Activated CD8-positive, alpha-beta T cell treated with anti-CD3 and anti-CD28 coated beads, Interleukin-2, amount 10 ng/mL, durations not matched to agents 7 days and 5 days (primary cell): ENCODE measurements at places on chromosomes 1 and 21.

- H3K27ac ChIP-seq: no peak overlapping the region
- H3K27me3 ChIP-seq: peaks cover 2% of the 10 kb centered on the region
- H3K4me3 ChIP-seq: no peak overlapping the region
- no peak for DNase-seq
- H3K36me3 ChIP-seq: no peaks in the 10 kb centered on the region
- no peaks in the 10 kb centered on the region for H3K4me1 ChIP-seq
Observed at GRCh38 chr1:31218705-31219104, 21.0 kb downstream of the NKAIN1 start.

DNA sequence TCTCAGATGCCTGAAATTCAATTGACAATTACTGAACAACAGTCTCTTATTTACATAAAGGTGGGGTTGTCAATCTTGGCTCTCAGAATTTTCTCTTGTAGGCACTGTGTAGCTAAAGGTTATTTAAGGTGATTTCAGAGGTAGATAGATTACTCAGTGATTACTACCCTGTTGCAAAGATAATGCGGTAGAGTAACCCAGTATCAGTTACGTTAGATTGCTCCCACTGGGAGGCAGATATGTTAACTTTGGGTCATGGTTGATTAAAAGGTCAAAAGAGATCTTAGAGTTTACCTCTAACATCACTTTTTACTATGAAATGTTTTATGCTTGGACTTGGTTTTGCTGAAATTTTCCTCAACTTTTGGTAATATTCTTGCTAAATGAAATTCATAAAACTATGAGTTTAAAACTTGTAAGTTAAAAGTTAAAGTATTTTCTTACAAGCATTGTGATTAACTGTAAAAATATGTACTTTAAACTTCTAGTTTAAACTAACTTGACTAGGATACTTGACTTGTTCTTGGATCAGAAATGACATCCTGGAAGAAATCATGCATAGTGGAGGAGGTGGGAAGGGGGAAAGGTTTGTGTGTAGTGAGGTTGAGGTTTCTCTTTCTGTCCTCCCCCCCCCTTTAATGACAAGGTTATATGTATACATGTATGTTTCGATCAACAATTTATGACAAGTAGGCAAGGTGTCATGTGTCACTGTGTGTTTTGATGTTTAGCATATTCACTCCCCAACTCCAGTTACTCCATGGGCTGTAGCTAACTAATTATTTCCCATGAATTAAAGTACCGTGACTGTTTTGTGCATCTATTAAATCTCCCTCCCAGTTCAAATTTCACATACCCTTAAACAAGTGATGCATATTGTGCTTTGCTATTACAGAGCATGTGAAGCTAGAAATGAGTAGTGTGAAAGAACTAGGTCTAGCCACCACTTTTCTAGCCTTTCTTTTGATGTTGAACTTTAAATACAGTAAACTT is 2.9 kb downstream of the LAMC1 start:
- no peak for DNase-seq
- peaks cover 73% of the 10 kb centered on the region for H3K27me3 ChIP-seq
- no peak overlapping the region for H3K27ac ChIP-seq

DNA sequence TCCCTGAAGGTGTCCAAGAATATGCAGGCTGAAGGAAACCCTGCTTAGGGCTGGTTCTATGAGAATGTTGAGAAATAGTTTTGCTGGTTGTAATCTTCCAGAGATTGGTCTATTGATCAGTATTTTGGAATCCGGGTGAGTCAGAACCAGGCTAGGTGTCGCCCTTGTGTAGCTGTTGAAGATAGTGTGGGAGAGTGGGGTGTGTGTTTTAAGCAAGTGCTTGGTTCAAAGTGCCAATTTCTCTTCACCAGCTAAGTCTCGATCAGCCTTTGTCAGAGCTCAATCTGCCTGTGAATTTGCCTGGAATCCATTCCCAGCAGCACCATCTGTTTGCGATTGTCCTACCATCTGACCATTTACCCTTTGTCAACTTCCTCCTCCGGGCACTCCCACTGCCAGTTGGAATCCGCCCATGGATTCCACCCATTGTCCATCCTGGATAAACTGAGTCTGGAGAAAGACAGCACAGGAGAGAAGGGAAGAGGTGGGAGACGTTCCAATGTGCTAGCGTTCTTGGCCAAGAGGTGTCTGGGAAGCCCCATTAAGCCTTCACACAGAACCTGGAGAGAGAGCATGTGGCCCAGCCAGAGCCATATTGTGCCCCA is 59.4 kb upstream of the CYP2J2 start:
- no peak overlapping the region for H3K4me3 ChIP-seq
- DNase-seq: no peak
- peaks cover 5% of the 10 kb centered on the region for H3K27me3 ChIP-seq
- H3K27ac ChIP-seq: no peak overlapping the region

DNA sequence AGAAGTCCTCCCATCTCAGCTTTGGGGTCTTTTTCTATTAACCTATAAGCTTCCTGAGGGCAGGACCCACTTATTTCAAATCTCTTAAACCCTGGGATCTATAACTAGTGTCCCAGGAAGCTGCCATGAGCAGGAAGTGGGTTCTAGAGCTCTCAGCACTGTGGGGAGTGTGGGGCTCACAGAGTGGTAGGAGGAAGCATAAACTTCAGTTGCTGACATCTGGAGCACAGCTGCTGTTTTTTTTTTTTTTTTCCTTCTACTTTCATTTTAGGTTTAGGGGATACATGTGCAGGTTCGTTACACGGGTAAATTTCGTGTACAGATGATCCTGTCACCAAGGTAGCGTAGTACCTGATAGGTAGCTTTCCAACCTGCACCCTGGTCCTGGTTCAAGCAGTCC is 59.3 kb downstream of the AK4 start:
- H3K4me1 ChIP-seq: peaks cover 28% of the 10 kb centered on the region
- H3K27me3 ChIP-seq: no peaks in the 10 kb centered on the region
- H3K27ac ChIP-seq: peak overlapping the region; percentile 15
- H3K36me3 ChIP-seq: peaks cover 18% of the 10 kb centered on the region

GRCh38 chr1:7487766-7488474 is 283.2 kb upstream of the VAMP3 start:
- no peaks in the 10 kb centered on the region for H3K36me3 ChIP-seq
- no peaks in the 10 kb centered on the region for H3K4me1 ChIP-seq
- H3K27ac ChIP-seq: no peak overlapping the region
- no peak for DNase-seq
- no peaks in the 10 kb centered on the region for H3K27me3 ChIP-seq
- H3K4me3 ChIP-seq: no peak overlapping the region

GRCh38 chr1:230905733-230906132 is 37.4 kb upstream of the C1orf198 start:
- no peaks in the 10 kb centered on the region for H3K27me3 ChIP-seq
- no peak for DNase-seq
- H3K4me3 ChIP-seq: no peak overlapping the region
- peaks cover 39% of the 10 kb centered on the region for H3K36me3 ChIP-seq
- H3K27ac ChIP-seq: peak overlapping the region; percentile 7

- H3K36me3 ChIP-seq: peaks cover 39% of the 10 kb centered on the region
- H3K4me3 ChIP-seq: no peak overlapping the region
- no peaks in the 10 kb centered on the region for H3K27me3 ChIP-seq
Observed at GRCh38 chr1:50488876-50489275, 65.6 kb upstream of the DMRTA2 start.

DNA sequence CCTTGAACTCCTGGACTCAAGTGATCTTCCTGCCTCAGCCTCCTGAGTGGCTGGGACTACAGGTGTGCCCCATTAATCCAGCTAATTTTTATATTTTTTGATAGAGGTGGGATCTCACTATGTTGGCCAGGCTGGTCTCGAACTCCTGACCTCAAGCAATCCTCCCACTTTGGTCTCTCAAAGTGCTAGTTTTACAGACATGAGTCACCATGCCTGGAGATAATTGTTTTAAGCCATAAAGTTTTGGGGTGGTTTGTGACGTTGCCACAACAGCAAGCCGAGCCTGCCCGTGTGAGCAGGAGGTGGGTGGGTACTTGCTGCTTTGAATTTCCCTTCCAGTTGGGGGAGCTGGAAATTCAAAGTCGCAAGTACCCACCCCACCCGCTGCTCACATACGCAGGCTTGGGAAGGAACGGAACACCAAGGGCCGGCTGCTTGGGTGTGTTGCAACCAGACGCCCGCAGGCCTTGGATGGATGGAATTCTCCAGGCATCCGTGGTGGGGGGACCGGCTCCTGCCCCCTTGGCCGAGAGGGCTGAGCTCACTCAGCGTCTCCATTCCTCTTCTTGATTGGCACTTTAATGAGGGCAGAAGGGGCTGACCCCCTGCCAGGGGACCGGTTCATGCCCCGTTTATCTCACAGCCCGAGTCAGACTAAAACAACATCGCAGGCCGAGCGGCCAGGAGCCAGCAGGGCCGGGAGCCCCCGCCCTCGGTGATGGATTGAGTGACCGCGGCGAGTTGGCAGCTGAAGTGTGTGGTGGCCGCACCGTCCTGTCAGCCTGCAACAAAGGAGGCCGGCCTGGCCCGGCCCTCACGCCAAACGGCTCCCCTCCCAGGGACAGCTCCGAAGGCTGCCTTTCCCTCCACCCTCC is 78.1 kb downstream of the DHRS3 start:
- peaks cover 23% of the 10 kb centered on the region for H3K36me3 ChIP-seq
- peaks cover 4% of the 10 kb centered on the region for H3K27me3 ChIP-seq
- H3K4me3 ChIP-seq: no peak overlapping the region
- no peak for DNase-seq
- no peak overlapping the region for H3K27ac ChIP-seq

DNA sequence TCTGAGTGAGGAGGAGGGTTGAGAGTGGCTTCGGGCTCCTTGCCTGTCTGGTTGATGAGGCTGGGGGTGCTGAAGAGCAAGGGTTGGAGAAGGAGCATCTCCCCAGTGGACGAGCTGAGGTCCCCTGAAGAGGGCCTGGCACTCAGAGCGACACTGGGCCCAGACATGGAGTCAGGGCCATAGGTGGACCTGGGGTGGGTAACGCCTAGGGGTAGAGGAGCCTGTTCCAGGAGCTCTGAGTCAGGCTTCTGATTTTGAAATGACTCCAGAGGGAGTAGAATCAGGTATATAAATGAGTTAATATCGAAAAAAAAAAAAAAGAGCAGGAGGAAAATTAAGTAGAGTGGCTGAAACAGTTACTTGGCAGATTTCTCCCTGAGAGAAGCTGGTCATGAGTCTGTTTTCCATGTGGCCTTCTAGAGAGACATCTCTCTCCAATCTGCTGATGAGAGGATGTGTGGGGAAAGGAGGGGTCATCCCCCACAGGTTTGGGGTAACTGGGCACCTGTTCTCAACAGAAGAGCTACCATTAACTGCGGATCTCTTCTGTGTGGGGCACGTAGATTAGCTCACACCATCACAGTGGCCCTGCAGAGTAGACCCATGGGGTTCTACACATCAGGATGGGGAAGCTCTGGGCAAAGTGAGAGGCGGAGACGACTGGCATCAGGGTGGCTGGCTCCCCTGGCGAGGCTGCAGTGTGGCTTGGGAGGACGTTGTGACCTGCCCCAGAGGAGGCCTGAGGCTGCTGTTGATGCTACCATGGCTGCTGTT is 115.5 kb downstream of the DHRS3 start:
- H3K4me1 ChIP-seq: peaks cover 28% of the 10 kb centered on the region
- peak overlapping the region; percentile 14 for H3K27ac ChIP-seq
- H3K4me3 ChIP-seq: no peak overlapping the region
- no peaks in the 10 kb centered on the region for H3K27me3 ChIP-seq

- peaks cover 21% of the 10 kb centered on the region for H3K4me1 ChIP-seq
- H3K36me3 ChIP-seq: no peaks in the 10 kb centered on the region
- no peak overlapping the region for H3K27ac ChIP-seq
- no peak for DNase-seq
Observed at GRCh38 chr1:64245495-64245894, 42.1 kb downstream of the UBE2U start.

DNA sequence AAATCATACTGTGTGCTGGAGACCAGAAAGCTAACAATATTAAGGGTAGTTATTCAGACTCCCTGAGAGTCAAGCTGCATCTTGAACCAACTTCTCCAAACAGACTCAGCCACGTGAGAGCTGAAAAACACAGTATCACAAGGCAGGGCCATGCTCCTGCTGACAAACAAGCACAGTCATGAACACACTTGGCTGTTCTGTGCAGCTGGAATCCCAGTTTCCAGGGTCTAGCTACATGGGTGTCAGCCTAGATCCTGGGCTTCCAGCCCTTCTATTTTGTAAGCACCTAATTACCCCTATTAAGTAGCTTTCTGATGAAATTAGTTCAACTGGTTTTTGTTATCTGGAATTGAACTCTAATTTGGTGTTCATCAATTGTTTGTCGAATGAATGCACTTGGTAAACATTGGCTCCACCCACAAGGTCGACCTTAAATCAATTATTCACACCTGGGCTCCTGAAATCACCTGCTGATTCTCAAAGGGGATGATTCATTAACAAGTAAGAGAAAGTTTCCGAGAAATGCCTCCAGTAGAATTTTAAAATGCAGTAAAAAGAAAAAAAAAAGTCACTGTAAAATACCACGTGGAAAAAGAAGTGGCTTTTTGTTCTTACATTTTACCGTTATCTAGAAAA is 179.3 kb downstream of the ZC3H11B start:
- H3K4me3 ChIP-seq: no peak overlapping the region
- no peak overlapping the region for H3K27ac ChIP-seq
- no peaks in the 10 kb centered on the region for H3K4me1 ChIP-seq
- no peaks in the 10 kb centered on the region for H3K27me3 ChIP-seq
